Germinal center (tissue), 1 donor: ENCODE measurements at places on chromosomes 4 and X.

GRCh38 chr4:149889991-149890390 is 74.3 kb upstream of the IQCM start:
- no peak for DNase-seq

- no peak for DNase-seq
Observed at GRCh38 chr4:163280703-163281519, 51.5 kb downstream of the NPY1R start.

GRCh38 chrX:3462166-3462508 is 115.7 kb upstream of the MXRA5 start:
- no peak for DNase-seq

GRCh38 chr4:96016634-96017299 is 176.9 kb downstream of the PDHA2 start:
- DNase-seq, result no peak

- no peak for DNase-seq
Observed at GRCh38 chr4:42636645-42636949, 20.3 kb downstream of the ATP8A1 start.

DNA sequence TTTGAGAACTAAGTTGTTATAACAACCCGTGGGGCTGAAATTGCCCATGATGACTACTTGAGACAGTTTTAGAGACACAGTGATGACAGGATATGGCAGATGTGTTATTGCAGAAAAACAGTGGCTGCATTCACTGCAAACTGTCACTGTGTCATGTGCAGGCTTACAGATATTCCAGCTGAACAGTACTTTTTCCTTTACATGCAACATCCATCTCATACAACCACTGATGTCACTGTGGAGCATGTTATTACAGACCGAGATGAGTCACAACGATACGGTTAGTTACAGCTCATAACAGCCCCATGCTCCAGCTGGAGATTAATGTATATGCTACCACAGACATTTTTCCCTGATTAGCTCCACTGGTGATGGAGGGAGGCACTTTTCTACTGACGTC is 207.4 kb downstream of the TMA16 start:
- DNase-seq, result peak; percentile 5

- DNase-seq, result no peak
Observed at GRCh38 chrX:2521927-2522386, 21.2 kb upstream of the DHRSX start.

GRCh38 chrX:130030826-130031225 is 48.4 kb downstream of the BCORL1 start:
- no peak for DNase-seq

DNA sequence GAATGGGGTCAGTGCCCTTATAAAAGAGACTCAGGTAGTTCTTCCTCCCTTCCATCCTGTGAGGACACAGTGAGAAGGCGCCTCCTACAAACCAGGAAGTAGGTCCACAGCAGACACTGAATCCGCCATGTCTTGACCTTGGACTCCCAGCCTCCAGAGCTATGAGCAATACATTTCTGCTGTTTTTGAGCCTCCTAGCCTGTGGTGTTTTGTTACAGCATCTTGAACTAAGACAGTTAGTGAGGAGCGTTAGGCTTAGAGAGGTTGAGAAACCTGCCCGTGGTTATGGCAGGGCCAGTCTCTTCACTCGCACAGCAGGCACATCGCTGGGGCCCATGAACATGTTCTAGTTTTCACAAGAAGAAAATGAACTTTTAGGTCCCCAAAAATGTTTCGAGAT is 19.7 kb downstream of the SHROOM2 start:
- DNase-seq, result no peak

- no peak for DNase-seq
Observed at GRCh38 chrX:136635235-136635634, 12.7 kb upstream of the CD40LG start.

DNA sequence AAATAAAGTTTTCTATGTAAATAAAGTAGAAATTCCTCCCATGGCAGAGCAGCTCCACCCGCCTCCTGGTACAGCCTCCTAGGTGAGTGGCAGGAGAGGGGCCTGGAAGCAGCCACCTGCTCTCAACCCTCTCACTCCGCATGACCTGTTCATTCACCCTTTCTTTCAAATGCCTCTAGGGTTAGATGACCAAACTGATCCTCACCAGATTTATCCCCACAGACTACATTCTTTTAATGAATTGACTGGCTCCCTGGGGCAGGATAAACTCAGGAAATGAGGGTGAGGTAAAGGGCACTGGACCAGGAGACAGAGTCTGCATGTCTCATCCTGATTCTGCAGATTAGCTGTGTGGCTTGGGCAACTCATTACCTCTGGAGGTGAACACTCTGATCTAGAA is 32.6 kb upstream of the NKX6-1 start:
- DNase-seq, result no peak

DNA sequence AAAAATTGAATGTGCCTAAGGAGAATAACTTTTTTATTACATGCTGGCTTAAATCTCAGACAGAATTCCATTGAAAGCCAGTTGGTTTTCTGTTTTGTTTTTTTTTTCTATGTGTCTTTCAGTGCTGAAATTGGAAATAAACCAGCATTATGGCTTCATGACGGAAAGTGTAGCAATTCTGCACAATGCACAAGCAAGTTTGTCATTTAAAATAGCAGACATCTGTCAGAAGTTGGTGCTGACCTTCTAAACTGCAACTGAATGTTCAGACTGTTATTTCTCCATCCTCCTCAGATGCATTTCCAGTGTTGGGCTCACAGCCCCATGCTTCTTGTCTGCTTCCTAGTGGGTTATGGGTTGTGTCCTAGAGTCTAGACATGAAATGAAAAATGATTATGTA is 107.2 kb upstream of the LIMCH1 start:
- DNase-seq, result no peak

DNA sequence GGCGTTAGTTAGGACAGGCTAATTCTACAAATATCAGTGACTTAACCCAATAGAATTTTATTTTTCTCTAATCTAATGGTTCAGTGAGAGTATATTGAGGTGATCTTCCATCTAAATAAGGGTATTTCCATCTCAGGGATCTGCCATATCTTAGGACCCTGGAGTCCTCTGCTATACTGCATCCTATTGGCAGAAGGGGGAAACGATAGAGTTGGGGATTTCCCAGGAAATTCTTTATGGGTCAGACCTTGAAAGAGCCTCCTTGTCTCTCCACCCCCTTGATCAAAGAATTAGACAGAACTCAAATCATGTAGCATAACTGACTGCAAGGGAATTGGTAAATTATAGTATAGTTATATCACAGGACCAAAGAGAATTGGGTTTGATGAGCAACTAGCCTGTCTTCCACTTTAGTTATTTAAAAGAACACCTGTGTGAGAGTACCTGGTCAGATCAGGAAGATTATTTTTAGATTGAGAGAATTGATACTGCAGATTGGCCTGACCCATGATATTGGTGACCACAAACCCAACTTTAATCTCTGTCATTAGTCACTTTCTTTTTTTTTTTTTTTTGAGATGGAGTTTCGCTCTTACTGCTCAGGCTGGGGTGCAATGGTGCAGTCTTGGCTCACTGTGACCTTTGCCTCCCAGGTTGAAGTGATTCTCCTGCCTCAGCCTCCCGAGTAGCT is 25.6 kb downstream of the SMARCA5 start:
- DNase-seq, result no peak

DNA sequence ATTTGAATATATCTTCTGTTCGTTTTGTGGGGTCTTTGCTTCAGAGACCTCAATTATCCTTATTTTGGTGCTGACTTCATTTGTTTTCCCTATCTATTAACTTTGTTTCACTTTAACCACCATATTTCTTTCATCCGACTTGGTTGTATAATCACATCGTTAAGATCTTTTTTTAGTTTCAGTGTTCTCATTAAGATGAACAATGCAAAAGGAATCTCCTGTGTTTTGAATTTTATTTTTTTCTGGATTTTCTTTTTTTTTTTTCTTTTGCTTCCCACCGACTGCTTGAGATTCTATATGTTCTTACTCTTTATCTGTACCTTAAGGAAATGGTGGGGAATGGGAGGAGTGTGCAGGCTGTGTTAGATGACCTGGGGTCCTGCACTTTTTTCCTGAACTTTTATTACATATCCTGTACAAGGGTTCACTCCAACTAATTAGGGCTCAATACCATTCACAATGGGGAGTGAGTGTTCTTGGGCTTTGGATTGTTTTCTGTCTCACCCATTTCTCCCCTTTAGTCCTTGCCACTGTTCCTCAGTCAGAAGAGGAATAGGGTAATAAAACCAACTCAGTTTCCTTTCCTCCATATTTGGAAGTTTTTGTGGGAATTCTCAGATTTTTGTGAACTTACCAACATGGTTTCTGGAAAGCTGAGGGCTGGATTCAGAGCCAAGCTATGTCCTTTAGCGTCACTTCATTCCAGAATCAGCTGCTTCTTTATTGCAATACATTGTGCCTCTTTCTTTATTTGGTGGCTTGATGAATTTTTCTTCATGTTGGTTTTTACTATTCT is 43.2 kb upstream of the BMPR1B start:
- DNase-seq, result no peak

- no peak for DNase-seq
Observed at GRCh38 chrX:121260596-121261240, 213.3 kb downstream of the GLUD2 start.

DNA sequence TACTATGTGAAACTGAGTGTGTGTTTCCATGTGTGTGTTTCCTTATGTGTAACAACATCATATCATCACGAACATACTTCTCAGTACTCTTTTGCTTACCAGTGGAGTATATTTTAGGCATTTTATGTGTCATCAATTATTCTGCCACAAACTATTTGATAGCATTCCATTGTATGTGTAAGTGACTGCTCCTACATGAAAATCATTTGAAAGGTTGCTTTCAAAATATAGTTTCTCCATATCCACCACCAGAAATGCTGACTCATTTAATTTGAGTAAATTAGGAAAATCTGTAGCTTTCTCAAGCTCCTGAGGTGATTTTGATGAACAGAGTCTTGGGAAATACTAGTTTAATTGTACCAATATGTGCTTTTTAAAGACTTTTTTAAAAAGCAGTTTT is 376.2 kb downstream of the PCDH18 start:
- DNase-seq, result no peak

GRCh38 chrX:14899607-14900006 is 26.4 kb downstream of the MOSPD2 start:
- no peak for DNase-seq

DNA sequence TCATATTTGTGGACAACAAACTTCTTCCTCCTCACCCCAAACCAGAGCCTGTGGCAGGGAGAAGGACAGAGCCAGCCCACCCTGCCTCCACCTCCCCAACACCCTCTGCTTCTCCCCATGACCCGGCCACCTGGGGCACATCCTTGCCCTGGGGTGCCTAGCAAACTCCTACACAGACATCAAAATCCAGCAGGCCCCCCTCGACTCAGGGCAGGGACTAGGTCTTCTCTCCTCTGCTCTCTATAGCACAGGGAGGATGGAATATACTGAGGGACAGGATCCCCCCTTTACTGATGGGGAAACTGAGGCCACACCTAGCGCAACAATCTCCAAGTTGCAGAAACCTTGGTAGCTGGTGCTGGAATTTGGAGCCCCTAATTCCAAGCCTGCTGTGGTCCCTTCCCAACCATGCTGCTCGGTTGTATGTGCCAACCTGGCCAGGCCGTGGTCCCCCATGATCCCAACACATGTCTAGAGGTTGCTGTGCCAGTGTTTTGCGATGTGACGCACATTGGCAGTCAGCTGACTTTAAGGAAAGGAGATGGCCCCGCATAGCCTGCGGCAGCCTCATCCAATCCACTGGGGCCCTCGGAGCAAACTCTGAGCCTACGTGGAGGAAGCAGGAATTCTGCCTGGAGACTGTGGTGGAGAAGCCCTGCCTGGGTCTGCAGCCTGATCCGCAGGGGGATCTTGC is 53.9 kb upstream of the ADRA2C start:
- no peak for DNase-seq

DNA sequence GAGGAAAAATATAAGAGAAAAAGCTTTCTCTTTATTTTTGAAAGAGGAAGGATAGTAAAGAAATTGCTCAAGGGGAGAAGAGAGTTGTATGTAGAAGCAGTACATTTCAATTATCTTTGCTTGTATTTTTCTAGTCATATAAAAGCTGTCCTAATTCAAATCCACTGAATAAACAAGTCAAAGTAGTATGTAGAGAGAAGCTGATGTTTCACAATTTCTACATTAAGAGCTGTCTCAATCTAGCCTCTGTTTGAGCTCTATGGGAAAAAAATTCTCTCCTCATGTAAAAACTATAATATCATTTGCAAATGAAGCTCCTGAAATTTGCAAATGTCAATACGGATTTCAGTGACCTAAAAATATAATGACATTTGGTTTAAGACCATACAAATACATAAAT is 52.6 kb downstream of the CHM start:
- DNase-seq, result no peak

GRCh38 chr4:149604827-149605226 is 210.8 kb downstream of the IQCM start:
- DNase-seq, result no peak

DNA sequence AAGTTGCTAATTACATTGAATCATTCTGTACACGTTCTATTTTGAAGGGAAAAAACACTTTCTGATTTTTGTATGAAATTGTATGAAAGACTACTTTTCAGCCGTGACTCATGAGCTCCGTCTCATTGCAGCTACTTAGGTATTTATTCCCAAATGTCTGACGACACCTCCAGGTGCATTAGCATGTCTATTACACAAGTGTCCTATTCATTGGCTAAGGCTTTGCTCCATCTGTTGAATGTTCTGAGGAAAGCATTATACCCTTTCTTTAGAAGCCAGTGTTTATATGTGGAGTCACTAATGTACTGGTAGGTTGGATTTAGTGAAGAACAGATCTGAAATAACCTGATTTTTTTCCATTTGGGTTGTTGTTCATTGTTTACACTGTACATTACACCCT is 51.8 kb downstream of the MAP7D3 start:
- DNase-seq, result no peak

DNA sequence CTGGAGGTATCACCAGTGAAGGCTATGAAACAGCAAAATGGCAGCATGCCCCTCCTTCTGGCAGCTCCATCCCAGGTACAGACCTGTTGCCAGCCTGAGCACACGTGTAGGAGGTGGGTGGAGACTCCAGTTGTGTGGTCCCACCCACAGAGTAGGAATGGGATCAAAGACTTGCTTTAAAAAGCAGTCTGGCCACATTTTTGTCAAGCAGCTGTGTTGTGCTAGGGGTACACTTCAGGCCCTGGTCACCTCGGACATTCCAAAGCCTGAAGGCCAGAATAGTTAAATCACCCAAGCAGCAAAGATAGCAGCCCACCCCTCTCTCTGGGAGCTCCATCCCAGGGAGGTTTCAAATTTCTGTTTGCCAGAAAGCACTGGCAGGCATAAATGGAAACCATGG is 20.3 kb upstream of the AMBN start:
- no peak for DNase-seq

GRCh38 chrX:9611436-9612145 is 146.7 kb downstream of the TBL1X start:
- no peak for DNase-seq

GRCh38 chrX:2989565-2989964 is 16.8 kb upstream of the ARSH start:
- no peak for DNase-seq

DNA sequence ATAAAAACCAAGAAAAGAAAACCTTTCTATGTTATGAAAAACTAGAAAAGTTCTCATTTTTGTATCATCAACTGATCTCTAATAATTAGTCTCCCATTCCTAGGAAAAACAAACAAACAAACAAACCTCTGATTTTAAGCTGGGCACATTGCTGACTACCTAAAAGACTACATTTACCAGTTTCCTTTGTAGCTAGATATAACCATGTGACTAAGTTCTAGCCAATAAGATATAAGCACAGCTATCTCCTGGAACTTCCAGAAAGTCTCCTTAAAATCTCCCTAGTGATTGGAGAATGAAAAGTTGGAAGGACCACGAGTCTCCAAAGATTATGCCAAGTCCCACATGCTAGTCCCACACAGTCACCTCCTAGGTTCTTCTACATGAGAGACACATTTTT is 108.9 kb downstream of the NR3C2 start:
- DNase-seq, result no peak
